ENCODE measurements at places on chromosomes 13 and 19. TPM values are rescaled to one million over a fixed set of nuclear protein-coding genes. Genes with fewer than 3 reads are reported as not detected.

GRCh38 chr19:16930753-16931152 lies 42.0 kb downstream of the F2RL3 start:
- DNase-seq = no peak
- H3K36me3 ChIP-seq = no peaks in the 10 kb centered on the region
- H3K27ac ChIP-seq = no peak overlapping the region
- H3K4me1 ChIP-seq = no peaks in the 10 kb centered on the region
- H3K27me3 ChIP-seq = no peaks in the 10 kb centered on the region

DNA sequence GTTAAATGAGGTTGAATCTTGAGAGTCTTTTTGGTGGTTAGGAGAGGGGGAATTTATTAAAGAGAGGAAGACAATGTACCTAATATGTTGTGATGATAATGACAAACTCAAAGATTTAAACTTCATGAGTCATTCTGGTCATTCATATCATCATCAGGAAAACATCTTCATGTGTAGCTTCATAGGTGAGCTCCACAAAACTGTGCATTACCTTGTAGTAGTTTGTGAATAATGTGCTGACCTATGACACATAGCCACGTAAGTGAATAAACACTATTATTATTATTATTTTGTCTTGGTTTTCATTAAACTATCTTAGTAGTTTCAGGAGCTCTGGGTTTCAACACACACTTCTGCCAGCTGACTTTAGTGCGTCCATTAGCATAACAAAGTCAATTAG lies 997 bp upstream of the GPC6 start:
- peak overlapping the region; percentile 83 for H3K4me3 ChIP-seq
- no peak overlapping the region for H3K27ac ChIP-seq
- H3K27me3 ChIP-seq = no peaks in the 10 kb centered on the region
- no peak for DNase-seq

GRCh38 chr13:45068036-45069001 lies 52.0 kb upstream of the GTF2F2 start:
- H3K36me3 ChIP-seq = no peaks in the 10 kb centered on the region
- H3K4me1 ChIP-seq = no peaks in the 10 kb centered on the region
- no peaks in the 10 kb centered on the region for H3K27me3 ChIP-seq
- H3K4me3 ChIP-seq = no peak overlapping the region
- DNase-seq = no peak

- no peak overlapping the region for H3K27ac ChIP-seq
- H3K4me3 ChIP-seq = no peak overlapping the region
- no peaks in the 10 kb centered on the region for H3K36me3 ChIP-seq
- no peaks in the 10 kb centered on the region for H3K27me3 ChIP-seq
- no peak for DNase-seq
These were observed 22.5 kb upstream of the SLC35E1 start for GRCh38 chr19:16594681-16595091.

- H3K36me3 ChIP-seq = no peaks in the 10 kb centered on the region
- peak overlapping the region; percentile 24 for H3K27ac ChIP-seq
- H3K4me3 ChIP-seq = peak overlapping the region; percentile 79
- H3K27me3 ChIP-seq = no peaks in the 10 kb centered on the region
These were observed 360 bp upstream of the ZNF69 start for GRCh38 chr19:11887234-11887610.

SMAD9 gene
- total RNA-seq = 1.0 TPM

DNA sequence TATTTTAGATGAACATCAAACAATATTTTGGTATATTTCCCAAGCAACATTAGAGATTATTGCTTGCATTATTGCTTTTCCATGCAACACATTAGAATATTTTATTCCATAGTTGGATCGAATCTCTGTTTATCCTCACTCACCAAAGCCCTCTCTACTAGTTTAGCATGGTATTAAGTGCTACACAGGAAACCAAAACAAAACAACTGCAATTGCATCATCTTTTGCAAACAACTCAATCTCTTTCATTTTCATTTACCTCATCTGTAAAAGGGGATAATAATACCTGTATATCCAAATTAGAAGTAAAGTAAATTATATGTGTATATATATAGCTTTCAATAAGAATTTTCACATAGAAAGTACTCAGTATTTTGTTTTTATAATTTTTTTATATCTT lies 147.8 kb upstream of the PCDH9 start:
- no peak overlapping the region for H3K27ac ChIP-seq
- H3K36me3 ChIP-seq = no peaks in the 10 kb centered on the region
- H3K4me3 ChIP-seq = no peak overlapping the region
- H3K27me3 ChIP-seq = no peaks in the 10 kb centered on the region
- no peak for DNase-seq
- H3K4me1 ChIP-seq = no peaks in the 10 kb centered on the region

- no peak overlapping the region for H3K27ac ChIP-seq
- DNase-seq = no peak
- no peaks in the 10 kb centered on the region for H3K4me1 ChIP-seq
- H3K27me3 ChIP-seq = no peaks in the 10 kb centered on the region
- no peaks in the 10 kb centered on the region for H3K36me3 ChIP-seq
- no peak overlapping the region for H3K4me3 ChIP-seq
These were observed 153.2 kb downstream of the ZNF486 start for GRCh38 chr19:20320191-20320590.

ZNF415 gene
- 9.3 TPM for total RNA-seq

GRCh38 chr13:26864576-26864975 lies 104.0 kb upstream of the GPR12 start:
- H3K36me3 ChIP-seq = no peaks in the 10 kb centered on the region
- no peak for DNase-seq
- no peaks in the 10 kb centered on the region for H3K27me3 ChIP-seq
- no peaks in the 10 kb centered on the region for H3K4me1 ChIP-seq
- no peak overlapping the region for H3K27ac ChIP-seq
- no peak overlapping the region for H3K4me3 ChIP-seq

ACP5 gene
- total RNA-seq = 9.0 TPM

DNA sequence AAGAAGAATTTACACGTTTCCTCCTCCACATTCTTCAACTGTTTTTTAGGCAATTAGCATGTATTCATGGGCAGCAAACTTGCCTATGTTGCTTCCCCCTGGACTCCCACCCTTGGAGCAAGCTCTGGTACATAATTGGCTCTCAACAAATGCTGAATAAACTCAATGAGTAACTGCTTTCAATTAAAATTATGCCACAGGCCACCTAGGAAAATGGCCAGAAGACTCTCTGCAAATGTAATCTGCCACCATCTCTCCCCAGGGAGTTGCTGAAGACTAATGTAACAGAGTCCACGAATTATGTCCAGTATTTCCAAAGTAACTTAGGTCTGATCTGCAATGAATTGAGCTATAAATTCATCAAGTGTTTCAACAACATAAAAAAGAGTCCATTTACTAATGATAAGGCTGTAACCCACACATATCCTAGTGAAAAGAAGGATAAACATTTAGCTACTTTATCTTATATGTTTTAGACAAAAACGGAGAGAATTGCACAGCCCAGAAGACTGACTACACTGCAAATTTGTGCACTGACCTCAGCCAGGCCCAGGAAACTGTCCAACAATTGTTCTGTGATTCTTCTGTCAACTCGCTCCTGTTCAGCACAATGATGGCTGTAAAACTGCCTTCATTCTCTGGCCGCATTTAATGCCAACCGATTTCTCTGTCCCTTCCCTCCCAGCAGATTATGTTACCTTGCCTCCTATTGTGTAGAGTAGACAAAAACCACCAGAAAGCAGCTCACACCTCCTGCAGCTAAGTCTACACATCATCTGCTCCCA lies 808.6 kb upstream of the ARGLU1 start:
- H3K27me3 ChIP-seq = no peaks in the 10 kb centered on the region
- no peak for DNase-seq
- no peak overlapping the region for H3K27ac ChIP-seq

GRCh38 chr19:4139614-4140236 lies 13.7 kb upstream of the CREB3L3 start:
- peak; percentile 21 for DNase-seq
- no peaks in the 10 kb centered on the region for H3K27me3 ChIP-seq
- H3K4me3 ChIP-seq = no peak overlapping the region
- H3K27ac ChIP-seq = no peak overlapping the region
- H3K36me3 ChIP-seq = no peaks in the 10 kb centered on the region
- H3K4me1 ChIP-seq = no peaks in the 10 kb centered on the region

GRCh38 chr13:41462427-41462826 lies 5.1 kb downstream of the RGCC start:
- DNase-seq = no peak
- H3K27ac ChIP-seq = no peak overlapping the region
- H3K4me1 ChIP-seq = peaks cover 2% of the 10 kb centered on the region
- peaks cover 29% of the 10 kb centered on the region for H3K27me3 ChIP-seq
- H3K36me3 ChIP-seq = no peaks in the 10 kb centered on the region

GRCh38 chr13:48585456-48585840 lies 52.6 kb upstream of the RCBTB2 start:
- no peaks in the 10 kb centered on the region for H3K27me3 ChIP-seq
- no peak for DNase-seq
- no peaks in the 10 kb centered on the region for H3K36me3 ChIP-seq
- H3K4me3 ChIP-seq = no peak overlapping the region
- H3K27ac ChIP-seq = no peak overlapping the region
- H3K4me1 ChIP-seq = no peaks in the 10 kb centered on the region

DNA sequence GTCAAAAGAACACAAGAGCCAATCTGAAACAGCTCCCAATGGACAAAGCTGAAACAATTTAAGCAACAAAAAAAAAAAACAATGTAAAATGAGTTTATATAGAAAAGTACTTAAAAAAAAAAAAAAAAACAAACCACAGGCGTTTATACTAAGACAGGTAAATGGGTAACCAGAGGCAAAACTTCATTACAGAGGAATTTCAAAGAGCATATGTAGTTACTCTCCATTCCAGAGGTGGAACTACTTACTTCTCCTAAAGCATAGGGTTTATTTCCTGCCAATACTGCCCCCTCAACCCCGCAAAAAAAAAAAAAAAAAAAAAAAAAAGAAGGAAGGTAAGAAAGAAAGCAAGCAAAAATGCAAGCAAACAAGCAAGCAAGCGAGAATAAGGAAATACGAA lies 132.9 kb downstream of the LIG4 start:
- no peak for DNase-seq
- no peaks in the 10 kb centered on the region for H3K4me1 ChIP-seq
- H3K4me3 ChIP-seq = no peak overlapping the region
- no peaks in the 10 kb centered on the region for H3K27me3 ChIP-seq

GRCh38 chr19:28436320-28436719 lies 776.6 kb downstream of the UQCRFS1 start:
- H3K4me3 ChIP-seq = no peak overlapping the region
- H3K27me3 ChIP-seq = no peaks in the 10 kb centered on the region
- DNase-seq = no peak
- no peaks in the 10 kb centered on the region for H3K36me3 ChIP-seq
- H3K27ac ChIP-seq = no peak overlapping the region

IGSF23 gene
- total RNA-seq = not detected

DNA sequence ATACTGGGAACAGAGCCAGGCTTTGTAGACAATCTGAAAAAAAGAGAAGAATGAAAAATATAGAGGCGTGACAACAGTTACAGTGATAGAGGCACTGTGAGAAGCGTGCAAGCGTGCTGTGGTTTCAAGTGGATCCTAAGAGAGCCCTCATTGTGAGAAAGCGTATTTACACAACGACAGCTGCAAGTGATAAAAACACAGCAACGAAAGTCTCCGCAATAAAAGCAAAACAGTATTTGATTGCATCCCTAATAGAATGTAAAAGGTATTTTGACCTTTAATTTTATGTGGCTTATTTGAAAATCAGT lies 642.7 kb upstream of the ARGLU1 start:
- no peaks in the 10 kb centered on the region for H3K27me3 ChIP-seq
- no peak overlapping the region for H3K4me3 ChIP-seq
- no peaks in the 10 kb centered on the region for H3K4me1 ChIP-seq
- H3K36me3 ChIP-seq = no peaks in the 10 kb centered on the region
- DNase-seq = no peak
- H3K27ac ChIP-seq = no peak overlapping the region

DNA sequence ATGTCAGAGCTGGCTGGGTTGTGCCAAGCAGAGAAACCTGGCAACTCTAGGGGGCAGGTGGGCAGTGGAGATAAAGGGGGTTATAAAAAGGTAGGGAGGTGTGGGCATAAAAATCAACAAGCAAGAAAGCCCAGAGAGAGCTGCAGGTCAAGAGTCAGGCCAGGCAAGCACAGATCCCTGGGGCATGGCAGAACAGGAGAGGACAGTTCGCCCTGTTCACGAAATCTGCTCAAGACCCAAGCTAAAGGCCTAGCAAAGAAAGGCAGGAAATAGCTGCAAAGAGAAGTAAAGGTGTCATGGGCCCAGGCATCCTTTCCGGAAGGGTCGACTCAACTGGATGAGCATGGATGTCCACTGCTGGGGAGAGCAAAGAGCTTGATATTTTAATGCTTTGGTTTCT lies 3.4 kb downstream of the MBNL2 start:
- H3K4me1 ChIP-seq = peaks cover 18% of the 10 kb centered on the region
- no peak overlapping the region for H3K4me3 ChIP-seq
- no peak overlapping the region for H3K27ac ChIP-seq
- no peak for DNase-seq

ZNF85 gene
- 23.1 TPM for total RNA-seq

DNA sequence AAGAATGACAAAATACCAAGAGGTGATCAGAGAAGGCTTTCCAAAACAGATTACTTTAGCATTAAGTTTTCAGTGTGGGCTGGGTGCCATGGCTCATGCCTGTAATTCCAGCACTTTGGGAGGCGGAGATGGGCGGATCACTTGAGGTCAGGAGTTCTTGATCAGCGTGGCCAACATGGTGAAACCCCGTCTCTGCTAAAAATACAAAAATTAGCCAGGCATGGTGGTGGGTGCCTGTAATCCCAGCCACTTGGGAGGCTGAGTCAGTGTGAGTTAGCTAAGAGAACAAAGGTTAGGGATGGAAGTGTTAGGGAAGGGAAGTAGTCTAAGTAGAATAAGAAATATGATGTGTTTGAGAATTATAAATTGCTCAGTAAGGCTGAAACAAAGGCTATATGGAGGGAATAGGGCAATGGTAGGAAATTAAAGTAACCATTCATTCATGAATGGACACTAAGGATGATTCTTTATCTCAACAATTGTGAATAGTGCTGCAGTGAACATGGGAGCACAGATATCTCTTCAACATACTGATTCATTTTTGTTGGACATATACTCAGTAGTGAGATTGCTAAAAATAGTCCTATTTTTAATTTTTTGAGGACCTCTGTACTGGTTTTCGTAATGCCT lies 3.9 kb upstream of the RCBTB2 start:
- no peak for DNase-seq
- H3K4me3 ChIP-seq = no peak overlapping the region
- H3K27ac ChIP-seq = no peak overlapping the region
- H3K27me3 ChIP-seq = no peaks in the 10 kb centered on the region
- no peaks in the 10 kb centered on the region for H3K36me3 ChIP-seq
- no peaks in the 10 kb centered on the region for H3K4me1 ChIP-seq

All from H1 (cell line).